RPMI8226 (cell line): ENCODE measurements at places on chromosomes 2 and 18.
A peak's percentile ranks its signal among the peaks of the same experiment; 100 is the strongest.

DNA sequence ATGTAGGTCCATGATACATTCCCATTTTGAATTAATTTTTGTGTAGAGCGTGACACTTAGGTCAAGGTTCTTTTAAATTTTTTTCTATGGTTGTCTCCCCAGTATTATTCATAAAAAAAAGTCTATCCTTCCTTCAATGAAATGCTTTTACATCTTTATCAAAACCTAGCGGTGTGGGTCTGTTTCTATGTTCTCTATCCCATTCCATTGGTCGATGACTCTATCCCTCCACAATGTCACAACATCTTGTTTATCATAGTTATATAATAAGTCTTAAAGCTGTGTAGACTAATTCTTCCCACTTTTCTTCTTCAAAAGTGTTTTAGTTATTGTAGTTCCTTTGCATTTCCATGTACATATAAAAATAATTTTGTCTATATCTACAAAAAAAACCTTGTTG lies 47.2 kb upstream of the GPR17 start:
- DNase-seq: no peak

- DNase-seq: no peak
These were observed 3.1 kb downstream of the GGCX start for GRCh38 chr2:85558160-85558559.

DNA sequence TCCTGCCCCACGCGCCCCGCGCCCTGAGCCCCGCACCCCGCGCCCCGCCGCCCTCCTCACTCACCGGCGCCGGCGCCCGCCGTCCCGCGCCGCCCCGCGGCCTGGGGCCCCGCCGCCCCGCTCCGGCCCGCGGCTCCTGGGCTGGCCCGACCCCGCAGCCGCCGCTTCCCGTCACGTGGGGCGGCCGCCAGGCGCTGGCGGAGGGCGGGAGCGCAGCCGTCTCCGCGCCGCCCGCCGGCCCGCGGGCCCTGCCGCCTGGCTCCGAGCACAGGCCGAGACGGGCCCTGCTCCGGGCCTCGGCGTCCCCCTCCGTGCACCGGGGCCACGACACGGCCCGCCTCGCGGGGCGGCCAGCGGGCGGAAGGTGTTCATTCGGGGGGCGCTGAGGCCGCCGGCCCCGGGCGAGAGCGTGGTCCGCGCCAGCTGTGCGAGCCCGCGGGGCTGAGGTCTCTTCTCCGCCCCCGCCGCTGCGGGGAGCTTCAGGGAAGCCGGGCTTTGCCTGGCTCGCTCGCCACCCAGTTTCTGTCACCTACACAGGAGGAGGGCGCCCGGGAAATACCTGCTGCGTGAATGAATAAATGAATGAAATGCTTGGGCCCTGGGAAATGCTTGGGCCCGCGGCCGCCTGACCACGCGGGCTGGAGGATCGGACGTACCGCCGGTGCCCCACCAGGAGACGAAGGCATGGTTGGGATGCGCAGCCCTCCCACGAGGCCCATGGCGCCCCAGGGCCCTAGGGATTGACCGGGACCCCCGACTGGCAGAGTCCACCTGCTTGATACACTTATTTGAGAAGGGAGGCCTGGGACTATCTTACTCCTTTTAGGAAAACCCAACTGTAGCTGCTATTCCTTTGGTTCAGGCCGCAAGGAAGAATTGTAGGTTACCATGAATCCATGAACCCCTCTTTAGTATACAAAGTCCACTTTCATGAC lies at the start of gene TGFBRAP1:
Gene TGFBRAP1, minus strand, starts transcription at position 175 of the 935 bp plus-strand sequence. CDS start 21,434 bp downstream, outside the sequence.
- peak; percentile 79 for DNase-seq

DNA sequence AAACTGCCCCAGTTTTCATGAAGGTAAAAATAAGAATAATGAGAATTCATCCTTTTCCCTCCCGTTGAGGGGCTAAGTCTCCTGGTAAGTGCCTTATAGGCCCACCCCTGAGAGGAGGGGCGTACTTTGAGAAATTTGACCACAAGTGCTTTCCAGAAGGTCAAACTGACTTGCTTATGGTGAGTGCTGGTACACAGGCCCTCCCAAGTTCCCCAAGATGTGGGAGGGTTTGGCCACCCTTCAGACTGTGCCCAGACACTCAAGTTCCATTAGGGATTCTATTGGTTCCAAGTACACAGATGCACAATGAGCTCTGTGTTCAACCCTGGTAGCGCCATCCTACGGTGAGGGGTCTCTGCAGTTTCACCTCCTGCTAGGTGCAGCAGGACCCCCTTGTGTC lies 205.1 kb downstream of the CTIF start:
- DNase-seq: no peak

DNA sequence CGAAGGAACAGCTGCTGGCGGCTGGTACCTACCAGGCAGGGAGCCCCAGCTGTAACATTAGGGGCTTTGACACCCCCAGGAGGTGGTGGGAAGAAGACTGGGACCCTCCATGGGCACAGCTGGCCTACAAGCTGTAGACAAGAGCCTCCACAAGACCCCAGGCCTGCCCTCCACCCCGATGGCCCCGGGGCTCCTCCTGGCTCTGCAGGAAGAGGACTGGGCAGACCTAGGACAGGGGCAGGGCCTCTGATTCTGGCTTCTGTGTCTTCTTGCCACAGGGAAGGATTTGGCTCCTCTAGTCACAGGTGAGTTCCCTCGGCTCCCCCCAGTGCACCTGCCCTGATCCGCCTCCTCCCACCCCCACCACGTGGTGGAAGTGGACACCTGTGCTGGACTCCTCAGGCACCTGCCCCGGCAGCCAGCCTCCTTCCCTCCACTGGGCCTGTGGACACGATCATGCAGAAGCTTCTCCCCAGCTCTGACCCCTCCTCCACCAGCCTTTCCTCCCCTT lies 53.4 kb upstream of the ODC1 start:
- DNase-seq: no peak

DNA sequence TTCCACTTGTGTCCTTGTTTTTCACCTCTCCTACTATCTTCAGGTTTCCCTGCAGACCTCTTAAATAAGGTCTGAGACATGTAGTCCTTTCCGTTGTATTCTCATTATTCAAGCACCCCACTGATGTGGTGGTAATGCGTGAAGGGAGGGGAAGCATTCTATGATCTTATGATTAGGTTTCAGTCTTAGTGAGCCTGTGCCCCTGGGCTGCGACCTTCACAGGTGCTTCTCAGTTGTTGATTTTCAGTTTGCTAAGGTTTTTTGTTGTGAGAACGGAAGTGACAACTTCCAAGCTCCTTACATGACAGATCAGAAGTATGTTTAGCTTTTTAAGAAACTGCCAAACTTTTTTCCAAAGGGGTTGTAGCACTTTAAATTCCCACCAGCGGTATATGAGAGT lies 41.3 kb downstream of the VPS54 start:
- DNase-seq: no peak

GRCh38 chr2:175282886-175283285 lies 101.4 kb upstream of the ATP5MC3 start:
- no peak for DNase-seq

DNA sequence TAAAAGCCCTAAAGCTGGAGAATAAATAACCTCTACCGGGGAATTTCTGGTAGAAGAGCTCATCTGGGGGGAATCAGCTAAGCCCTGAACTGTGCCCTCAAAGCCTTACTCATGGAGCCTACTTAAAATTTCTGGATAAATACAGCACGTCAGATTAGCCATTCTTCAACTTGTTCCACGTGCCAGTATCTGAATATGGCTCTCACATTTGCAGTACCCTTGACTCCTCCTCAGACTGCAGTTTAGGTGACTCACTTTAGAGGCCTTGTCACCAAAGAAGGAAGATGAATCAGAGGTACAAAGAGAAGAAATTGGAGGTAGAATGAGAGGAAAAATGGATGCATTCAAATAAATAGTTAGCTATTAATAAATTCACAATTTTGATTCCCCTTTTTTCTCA lies 34.6 kb upstream of the POTEC start:
- no peak for DNase-seq

DNA sequence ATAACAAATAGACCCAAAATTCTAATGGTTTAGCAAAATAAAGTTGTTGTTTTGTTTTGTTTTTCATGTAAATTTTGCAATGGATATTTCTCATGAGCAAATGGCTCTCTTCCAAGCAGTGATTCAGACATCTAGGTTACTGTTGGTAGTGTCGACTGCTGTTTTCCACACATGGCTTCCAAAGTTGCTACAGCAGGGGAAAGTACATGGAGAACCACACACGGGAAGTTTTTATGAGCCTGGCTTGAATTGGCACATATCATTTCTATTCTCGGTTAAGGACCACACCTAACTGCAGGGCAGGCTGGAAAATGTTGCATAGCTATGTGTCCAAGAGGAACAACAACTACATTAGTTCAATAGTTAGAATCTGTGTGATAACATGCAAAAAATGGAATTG lies 262.1 kb downstream of the GALNT13 start:
- DNase-seq: no peak

GRCh38 chr18:28963481-28963880 lies 786.6 kb upstream of the CDH2 start:
- no peak for DNase-seq

DNA sequence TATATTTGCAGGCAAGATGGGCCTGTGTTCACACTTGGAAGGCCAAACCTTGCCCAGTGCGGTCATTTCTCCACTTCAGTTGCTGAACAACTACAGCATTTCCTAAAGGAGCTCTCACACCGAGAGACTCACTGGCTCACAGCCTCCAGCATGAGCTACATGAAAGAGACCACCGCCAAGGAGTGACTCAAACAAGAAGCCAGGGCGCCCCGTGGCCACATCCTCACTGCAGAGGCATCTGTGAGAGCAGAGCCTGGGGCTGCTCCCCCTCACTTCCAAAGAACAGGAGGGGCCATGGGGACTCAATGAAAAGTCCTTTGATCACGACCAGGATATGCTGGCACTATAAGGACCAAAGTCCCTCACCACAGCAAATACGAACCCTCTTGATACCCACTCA lies 50.0 kb downstream of the TMEM163 start:
- no peak for DNase-seq

DNA sequence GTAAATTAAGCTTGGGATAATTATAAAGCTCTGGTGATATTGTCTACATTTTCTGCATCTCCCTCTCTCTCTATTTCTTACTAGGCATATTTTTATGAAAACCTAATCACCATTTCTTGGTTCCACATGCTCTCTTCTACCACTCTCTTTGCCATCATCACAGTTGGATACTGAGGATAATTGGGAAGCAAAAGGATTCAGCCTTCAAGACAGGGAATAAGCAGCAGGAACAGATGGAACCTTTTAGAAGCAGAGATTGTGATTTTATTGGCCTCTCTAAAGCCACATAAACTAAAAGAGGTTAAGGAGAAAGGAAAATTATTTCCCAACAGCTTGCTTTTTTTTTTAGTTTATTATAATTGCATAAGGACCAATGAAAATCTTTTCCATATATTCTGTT lies 226.3 kb upstream of the SPHKAP start:
- DNase-seq: no peak
